Stimulated activated CD4-positive, alpha-beta T cell treated with anti-CD3 and anti-CD28 coated beads, Interleukin-4, amount 100 ng/mL, for 4 hours (primary cell): ENCODE measurements at places on chromosomes 6 and 20.

DNA sequence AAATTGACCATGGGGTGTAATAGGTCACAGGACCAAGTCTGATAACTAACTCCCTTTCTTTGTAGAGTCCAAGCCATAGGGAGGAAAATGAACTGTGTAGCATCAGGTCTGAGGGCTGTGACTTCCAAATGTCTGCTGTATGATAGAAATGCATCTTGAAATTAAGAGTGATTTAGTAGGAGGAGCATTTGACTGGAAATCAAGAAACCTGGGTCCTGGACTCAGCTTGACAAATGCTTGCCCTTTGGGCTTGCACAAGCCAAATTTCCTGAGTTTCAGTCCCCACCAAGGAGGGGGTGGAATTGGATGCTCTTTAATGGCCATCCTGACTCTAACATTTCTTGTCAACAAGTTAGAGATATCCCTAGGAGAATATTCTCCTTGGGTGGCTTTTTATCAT is 187.0 kb downstream of the PDE7B start:
- DNase-seq, result no peak

GRCh38 chr20:1002682-1003561 is 811 bp upstream of the RSPO4 start:
- no peak for DNase-seq

DNA sequence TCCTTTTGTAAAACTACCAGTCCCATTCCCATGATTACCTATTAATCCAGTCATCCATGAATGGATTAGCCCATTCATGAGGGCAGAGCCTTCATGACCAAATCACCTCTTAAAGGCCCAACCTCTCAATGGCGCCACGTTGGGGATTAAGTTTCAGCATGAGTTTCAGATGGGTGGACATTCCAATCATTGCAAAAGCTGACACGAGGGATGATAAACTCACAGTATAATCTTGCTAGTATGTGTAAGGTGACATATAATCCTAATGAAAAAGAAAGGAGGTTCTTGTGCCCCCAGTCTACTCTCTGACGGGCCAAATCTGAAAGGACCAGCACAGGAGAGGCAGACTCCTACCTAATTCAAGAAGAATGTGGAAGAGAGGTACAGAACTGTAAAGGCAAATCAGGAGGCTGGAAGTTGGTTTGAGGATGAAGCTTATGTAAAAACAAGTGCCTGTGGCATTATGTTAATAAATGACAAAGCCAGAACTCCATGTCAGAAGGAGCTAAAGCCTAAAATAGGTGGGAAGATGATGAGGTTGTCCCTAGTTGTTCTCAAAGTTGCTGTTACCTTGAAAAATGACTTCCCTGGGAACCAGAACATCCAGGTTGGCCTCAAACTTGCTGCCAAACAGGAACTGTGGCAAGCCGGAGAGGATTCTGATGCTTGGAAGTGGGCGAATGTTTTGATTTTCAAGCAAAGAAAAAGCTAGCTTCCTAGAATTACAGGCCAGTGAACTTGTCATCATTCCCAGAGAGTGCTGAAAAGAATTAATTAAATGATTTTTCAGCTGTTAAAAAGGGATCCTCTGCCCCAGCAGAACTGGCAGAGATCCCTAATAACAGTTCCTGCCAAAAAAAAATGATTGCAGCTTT is 106.5 kb upstream of the TIAM2 start:
- no peak for DNase-seq

- DNase-seq, result no peak
Observed at GRCh38 chr6:3081960-3082359, 13.7 kb downstream of the RIPK1 start.

GRCh38 chr20:55333798-55334197 is 671.5 kb downstream of the CBLN4 start:
- DNase-seq, result no peak

- no peak for DNase-seq
Observed at GRCh38 chr20:15937179-15937578, 636.1 kb downstream of the KIF16B start.

DNA sequence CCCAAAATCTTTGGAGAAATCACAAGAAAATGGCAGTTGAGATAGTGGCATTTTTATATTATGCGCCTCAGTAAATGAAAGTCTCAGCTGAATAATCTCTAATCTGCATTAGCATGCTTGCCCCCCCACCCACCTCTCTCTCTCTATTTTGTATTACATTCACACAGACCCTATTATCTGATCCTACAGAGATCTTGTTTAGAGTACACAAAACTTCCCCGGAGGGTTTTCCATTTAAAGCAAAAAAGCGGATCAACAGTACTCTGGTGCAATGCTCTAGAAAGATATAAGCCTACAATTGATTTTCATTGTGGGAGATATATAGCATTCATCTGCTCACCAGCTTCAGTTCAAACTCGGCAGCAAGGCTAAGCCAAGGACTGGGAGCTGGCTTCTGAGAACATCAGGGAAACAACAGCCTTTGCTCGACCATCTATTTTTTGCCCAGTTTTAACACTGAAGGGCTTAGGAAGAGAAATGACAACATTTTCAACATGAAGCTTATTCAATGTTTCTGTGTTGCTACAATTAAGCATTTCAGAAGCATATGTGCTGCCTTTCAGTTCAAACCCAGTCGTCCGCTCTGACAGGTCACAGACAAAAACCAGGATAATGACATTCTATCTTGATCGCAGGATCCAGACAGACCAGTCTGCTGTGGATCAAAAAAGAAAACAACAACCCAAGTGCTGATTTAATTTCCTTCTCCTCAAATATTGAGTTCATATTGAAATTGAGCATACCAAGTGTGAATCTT is 137.6 kb upstream of the ATXN1 start:
- no peak for DNase-seq

DNA sequence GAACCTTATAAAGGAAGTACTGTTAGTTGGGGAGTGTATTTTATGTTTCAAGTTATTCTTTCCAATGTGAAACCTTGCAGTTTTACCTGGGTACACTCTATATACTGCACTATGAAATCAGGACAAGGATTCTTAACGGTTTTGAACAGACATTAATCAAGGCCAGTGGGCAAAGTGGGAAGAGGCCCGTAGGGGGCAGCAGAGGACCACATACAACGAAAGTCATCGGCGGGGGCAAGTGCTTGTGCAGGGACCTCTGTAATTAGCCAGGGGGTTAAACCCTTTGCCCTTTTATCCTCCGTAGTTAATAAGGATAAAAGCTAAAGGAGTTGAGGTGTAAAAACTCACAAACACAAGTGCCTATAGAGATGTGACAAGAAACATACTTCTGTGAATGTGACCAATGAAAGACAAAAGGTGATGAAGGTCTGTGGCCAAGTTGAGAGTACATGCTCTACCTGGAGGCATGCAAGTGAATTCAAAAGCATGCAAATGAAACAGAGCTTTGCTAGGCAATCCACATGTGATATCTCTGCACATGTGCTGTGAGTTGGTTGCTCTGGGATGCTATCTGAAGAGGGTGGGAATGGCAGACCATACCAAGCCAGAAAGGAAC is 392.7 kb upstream of the MAN1A1 start:
- DNase-seq, result peak; percentile 17

DNA sequence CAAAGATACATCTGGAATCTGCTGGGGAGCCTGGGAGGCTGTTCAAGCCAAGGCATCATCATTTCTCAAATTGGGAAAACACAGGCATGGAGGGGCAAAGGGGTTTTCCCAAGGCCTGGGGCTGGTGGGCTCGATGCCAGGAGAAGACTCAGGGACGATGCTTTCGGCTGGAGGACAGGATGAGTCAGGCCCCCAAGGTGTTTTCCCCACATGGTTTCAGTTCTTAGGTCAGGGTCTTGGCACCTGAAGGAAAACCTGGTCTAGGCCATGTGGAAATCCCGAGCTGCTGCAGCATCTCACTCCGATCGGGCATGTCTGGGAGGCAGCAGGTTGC is 348.1 kb downstream of the CDC5L start:
- no peak for DNase-seq

GRCh38 chr20:31608251-31608945 is 3.3 kb downstream of the ID1 start:
- DNase-seq, result no peak

DNA sequence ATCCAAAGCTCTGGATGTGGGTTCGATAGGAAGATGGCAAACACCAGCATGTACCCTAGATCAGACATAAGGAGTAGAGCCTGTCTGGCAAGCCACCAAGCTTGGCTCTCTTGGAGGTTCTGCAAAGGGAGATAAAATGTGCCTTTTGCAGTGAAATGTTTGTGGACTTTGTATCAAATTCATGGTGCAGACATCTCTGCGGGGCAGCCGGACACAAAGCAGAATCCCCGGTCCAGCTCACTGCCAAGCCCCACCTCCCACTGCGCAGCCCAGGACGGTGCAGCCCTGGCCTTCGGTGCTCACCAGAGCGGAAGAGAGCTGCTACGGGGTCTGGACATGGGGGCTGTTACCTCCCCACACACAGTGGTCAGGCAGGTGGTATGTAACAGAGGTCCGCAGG is 333.6 kb upstream of the JARID2 start:
- no peak for DNase-seq

GRCh38 chr6:69880601-69881000 is 14.2 kb downstream of the COL19A1 start:
- no peak for DNase-seq

DNA sequence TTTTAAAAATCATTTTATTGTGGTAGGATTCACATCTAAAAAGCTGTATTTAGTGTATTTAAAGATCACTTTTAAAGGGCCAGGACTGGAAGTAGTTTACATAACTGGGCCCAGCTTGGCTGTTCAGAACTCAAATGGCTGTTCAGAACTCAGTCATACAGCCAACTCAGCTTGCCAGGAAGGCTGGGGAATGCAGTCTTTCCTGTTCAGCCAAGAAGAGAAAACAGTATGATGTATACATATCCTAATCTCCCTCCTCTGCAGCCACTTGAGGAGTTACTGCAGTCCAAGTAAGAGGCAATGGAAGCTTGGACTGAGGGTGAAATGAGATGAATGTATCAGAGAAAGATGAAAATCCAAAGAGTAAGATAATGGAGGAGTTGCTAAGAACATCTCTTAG is 24.6 kb downstream of the DSTN start:
- no peak for DNase-seq

GRCh38 chr6:37371154-37372083 is 17.6 kb downstream of the RNF8 start:
- DNase-seq, result no peak

- no peak for DNase-seq
Observed at GRCh38 chr20:8218861-8219260, 86.8 kb downstream of the PLCB1 start.

DNA sequence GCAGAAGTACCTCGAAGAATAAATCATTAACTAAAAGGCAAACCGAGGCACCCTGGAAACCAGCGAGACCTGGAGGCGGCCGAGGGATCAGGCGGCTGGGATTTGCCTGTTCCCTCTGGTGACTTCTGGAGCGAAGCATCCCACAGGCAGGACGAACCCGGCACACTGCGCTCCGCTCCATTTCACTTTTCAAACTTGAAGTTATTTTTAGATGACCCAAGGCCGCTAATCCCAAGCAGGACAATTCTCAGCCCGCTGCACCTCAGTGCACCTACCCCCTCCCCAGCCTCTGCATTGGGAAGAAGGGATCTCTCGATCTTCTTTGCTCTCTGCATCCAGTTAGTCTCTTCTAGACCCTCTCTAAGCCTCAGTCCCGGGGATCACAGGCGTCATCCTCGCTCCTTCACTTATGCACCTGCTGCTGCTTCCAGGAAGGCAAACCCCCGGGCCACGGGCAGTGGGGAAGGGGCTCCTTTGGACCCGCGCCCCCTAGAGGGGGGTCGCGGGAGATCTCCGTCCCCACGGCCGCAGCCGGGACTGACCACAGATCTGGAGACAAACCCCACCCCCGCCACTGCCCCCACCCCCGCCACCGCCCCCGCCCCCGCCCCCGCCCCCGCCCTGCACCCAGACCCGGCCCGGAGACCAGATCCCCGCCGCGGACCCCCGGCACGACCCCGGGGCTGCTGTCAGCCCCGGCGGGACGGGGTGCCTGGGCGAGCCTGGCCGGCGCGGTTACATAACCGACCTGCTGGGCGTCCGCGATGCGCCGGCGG is 636 bp downstream of the RCAN2 start:
- DNase-seq, result no peak
